AML-193 (cell line): ENCODE measurements at places on chromosomes 4 and X.

GRCh38 chrX:31697294-31697916 is 625.6 kb upstream of the FTHL17 start:
- no peak for DNase-seq

DNA sequence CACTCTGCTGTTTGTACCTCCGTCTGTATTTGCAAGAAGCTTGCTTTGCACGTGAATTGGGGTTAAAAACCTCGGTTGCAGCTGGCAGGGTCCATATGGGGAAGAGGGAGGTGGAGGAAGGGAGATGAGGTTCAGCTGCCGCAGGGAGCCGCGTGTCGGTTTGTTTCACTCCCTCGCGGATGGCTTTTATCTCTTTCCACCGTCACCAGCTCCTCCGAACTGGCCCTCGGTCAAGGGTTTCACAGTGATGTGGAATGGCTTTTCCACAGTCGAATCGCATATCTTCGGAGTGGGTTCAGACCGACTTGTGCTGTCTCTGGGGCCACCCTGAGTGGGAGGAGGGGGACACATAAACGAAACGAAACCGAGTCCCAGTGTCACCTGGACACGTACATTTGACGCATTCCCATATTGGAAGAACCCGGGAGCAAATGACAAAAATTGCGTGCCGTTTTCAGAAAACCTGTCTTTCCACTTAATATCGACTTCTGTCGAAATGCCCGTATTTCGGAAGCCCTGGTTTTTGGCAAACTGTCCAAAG is 929 bp downstream of the ZBTB33 start:
- DNase-seq = peak; percentile 1

DNA sequence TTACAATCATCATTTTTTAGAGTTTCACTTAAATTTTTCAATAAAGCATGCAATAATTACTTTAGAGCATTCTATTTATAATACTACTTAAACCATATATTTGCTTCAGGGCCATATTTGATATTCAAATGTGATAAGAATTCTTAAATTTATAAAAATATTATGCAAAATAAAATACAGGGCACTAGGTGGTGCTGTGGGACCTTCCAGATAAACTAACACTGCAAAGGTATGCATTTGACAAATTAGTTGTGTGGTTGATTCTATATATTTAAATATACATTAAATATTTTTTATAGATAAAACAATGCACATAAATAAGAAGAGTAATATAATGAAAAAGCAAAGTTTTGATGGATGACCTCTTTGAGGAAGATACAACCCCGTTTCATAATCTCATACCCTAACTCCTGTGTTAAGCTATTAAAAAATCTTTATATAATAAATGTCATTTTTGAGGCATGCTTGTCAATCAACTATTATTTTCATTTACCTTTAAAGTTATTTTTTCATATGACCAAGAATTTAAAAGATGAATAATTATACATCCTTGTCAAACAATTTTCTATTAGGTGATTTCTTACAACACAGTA is 128.4 kb downstream of the REELD1 start:
- peak; percentile 48 for DNase-seq

- DNase-seq = no peak
Observed at GRCh38 chr4:152102436-152103000, 341.7 kb upstream of the GATB start.

GRCh38 chrX:83022020-83022419 is 486.1 kb upstream of the POU3F4 start:
- DNase-seq = no peak

DNA sequence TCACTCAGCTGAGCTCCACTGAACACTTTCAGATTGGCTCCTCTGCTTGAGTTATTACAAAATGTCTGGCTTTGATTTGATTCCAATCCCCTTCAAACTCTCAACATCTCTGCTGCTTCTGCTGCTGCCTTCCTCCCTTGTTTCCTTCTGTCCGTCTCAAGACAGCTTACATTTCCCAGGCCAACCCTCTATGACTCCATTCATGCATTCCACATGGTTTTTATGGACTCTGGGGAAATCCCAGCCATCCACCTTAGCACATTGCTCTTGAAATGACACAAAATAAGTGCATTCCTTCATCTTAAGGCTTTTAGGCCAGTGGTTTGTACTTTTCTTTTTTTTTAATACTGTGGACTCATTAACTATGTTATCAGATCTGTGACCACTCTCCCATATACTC is 68.5 kb upstream of the TMEM164 start:
- DNase-seq = no peak

DNA sequence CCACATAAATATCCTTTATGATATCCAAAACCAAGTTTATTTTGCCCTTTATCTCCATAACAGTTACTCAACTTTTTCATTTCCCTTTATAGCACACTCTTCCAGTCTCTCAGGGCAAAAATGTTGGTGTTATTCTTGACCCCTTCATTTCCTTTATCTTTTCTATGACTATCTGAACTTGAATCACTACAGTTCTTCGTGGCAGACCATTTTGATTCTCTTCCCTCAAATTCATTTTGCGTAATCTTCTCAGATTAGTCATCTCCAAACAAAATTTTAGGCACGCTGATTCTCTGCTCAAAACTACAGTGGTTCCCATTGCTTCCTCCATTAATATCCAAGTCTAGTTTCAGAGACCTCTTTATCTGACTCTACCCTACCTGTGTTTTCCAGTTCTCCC is 26.1 kb downstream of the RUFY3 start:
- DNase-seq = no peak

- no peak for DNase-seq
Observed at GRCh38 chr4:115514675-115515074, 401.3 kb upstream of the NDST4 start.

- no peak for DNase-seq
Observed at GRCh38 chr4:7829652-7830580, 109.7 kb downstream of the AFAP1 start.

DNA sequence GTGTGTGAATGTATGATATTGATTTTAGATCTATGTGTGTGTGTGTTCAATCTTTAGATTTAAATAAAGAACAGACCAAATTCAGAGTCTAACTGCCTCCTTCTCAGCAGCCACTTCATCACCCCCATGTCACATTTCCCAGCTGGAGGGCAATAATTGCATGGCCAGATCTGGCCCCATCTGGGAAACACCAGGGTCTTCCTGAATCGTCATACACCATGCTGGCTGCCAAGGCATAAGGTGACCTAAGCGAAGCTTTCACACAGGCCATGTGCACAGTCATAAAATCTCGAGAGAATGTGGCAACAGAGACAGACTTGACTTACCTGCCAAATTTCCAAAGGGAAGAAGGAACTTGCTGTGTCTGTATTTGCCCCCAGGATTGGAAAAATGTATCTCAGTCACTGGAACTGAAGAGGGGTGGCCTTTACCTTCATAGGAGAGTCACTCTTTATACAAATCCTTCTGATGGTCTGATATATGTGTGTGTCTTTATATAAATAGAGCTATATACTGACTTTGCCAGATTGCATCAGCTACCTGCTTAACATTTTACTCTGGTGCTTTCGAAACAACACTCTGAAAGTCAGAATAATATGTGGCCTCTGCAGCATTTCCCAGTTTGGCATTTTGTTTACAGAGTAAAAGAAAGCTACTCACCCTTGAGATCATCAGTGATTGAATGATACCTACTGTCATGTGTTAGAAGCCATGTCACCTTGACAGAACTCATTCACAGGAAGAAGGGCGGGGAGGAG is at the start of gene PLAC1:
Gene PLAC1 (minus strand): TSS at position 470 of the 758 bp plus-strand sequence. CDS start 91,789 bp downstream, outside the sequence.
- no peak for DNase-seq

DNA sequence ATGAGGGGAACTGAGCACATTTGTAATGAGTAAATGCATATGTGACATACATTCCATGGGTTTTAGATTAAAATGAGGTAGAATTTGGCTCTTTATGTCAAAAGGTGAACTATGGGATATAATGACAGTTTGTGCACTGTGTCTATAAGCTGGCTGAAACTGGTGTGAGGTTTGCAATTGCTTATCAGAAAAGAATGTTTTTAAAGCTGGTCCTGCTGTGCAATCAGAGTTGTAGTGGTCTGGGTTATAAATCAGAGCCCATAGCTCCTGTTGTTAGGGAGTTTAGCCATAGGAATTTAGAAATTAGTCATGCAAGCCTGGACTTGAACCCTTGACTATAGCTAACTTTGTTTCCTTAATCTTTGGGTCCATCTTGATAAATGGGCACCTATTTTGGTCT is 23.1 kb upstream of the GATB start:
- no peak for DNase-seq

DNA sequence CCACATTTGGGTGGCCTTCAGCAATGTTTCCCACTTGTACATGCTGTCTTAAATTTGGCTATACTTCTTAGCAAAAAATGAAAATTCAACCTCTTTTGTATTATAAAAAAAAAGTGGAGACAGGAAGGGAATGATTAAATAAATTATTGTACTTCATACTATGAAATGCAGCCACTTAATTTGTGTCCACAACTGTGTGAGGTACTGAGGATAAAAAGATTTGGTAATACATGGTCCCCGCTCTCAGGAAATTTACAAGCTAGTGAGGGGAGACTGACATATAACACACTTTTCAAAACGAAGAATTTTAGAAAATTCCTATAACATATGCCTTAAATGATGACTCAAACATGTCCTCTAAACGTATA is 105.0 kb downstream of the HNRNPD start:
- no peak for DNase-seq

- no peak for DNase-seq
Observed at GRCh38 chr4:141339966-141340365, 119.3 kb downstream of the ZNF330 start.

- peak; percentile 24 for DNase-seq
Observed at GRCh38 chr4:184343502-184344177, 126.0 kb upstream of the ENPP6 start.

DNA sequence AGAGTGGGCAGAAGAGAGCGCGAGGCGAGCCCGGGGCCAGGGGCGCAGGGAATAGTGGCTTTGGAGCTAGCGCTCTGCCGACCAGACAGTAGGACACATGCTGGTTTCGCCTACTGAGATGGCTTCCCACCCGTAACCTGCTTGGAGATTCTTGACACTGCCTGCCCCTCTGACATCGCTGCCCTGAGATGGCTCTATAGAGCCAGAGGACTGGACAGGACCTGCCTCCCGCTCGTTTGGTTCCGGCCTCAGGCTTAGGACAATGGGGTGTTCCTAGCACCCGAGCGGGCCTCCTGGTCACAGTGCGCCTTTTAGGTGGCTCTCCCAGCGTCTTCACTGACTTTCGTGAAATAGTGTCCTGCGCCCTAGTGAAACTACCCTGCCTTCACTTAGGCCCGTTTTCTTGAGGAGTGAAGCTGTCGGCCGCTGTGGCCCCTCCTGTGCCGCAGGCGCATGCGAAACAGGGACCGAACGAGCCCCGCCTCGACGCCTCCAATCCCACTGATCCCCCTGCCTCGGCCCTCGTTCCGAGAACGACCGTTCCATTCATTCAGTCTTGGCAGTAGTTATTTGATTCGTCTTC is 608 bp downstream of the TAF1 start:
- no peak for DNase-seq

GRCh38 chr4:158236304-158237030 is 26.2 kb downstream of the TMEM144 start:
- DNase-seq = no peak

DNA sequence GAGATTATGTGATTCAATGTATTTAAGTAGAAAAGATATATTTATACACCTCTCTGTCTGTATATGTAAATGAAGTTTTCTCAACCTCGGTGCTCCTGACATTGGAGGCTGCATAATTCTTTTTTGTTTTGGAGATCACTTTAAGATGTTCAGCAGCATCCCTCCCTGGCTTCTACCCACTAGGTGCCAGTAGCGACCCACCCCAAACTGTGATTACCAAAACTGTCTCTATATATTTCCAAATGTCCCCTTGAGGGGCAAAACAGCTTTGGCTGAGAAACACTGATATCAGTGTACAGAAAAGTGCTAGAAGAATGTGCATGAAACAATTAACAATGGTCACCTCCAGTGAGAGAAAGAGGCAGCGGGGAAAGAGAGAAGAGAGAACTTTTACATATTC is 51.2 kb downstream of the DCX start:
- no peak for DNase-seq

DNA sequence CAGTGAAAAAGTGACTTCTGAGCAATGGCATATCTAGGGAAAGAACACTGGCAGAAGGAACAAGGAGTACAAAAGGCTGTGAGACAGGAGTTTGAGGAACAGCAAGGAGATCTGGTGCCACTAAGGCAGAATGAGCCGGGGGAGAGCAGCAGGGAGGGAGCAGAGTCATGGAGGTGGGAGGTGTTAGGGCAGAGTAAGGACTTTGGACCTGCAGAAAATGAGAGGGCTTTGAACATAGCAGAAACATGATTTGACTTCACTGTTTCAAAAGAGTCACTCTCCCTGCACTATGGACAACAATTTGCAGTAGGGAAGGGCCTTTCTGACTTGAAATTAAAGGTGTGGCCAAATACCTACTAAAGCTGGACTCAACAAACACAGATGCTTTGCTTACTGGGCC is 356.2 kb downstream of the ADGRL3 start:
- no peak for DNase-seq

DNA sequence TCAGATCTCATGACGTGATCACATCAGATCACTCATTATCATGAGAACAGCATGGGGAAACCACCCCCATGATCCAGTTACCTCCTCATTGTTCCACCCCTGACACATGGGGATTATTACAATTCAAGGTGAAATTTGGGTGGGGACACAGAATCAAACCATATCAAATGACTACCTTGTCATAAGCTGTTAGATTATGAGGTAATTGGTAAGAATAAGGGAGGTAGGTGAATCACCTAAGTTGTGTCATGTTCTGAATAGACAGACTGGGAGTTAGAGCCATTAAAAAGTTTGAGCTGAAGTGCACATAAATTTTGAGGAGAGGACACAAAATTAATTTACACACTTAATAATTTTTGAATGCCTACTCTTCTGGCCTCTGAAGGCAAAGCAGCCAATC is 24.7 kb downstream of the SLC9B1 start:
- DNase-seq = no peak

DNA sequence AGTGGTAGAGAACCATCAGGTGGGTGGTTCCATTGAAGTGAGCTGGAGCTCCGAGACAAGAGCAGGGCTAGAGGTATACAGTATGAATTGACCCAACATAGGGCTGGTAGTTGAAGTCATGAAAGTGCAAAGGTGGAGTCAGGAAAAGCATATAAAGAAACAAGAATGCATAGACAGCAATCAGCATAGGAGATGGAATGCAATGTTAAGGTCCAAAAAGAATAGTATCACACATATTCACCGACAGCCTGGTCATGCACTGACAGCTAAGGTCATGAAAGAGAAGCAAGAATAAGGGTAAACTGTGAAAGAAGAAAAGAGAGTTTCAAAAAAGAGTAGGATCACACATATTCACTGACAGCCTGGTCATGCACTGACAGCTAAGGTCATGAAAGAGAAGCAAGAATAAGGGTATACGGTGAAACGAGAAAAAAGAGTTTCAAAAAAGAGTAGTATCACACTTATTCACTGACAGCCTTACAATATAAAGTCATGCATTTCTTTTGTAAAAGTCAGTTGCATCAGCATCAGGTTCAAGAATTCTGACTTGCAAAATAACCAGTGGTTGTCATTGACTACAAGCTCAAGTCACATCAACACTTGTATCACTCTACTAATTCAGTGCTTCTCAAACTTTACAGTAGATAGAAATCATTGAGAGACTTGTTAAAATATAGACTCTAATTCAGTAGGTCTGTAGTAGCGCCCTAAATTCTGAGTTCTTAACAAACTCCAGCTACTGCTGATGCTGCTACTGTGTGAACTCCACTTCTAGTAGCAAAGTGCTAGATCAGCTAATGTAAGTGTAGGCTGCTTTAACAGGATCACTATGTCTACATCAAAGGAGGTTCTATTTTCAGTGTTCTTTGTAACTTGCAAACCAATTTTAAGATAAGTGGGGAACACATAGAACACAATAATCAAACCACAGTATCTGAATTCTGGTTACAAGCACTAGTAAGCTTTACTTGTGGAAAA is 221.9 kb downstream of the PDGFC start:
- no peak for DNase-seq
